ENCODE measurements at places on chromosomes 2 and 18. TPM values are rescaled to one million over a fixed set of nuclear protein-coding genes. Genes with fewer than 3 reads are reported as not detected.

DNA sequence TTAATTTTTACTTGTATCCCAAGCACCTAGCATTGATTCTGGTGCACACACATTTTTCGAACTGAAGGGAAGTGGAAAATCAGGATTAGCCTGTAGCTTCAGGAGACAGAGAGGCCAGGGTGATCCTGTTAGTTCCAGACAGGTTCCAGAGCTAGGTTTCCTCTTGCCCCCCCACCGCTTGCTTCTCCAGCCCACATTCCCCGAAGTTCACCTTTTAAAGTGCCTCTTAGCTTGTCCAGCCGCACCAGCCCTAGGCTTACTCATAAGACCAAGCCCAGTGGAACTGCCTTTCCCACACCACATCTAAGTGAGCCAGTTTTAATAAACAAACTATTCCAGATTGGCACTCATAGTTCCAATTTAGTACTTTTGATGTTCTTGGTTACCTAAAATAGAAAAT is 898.6 kb upstream of the KLHL29 start:
- no peak for DNase-seq

GRCh38 chr18:5095239-5095638 is 101.8 kb downstream of the AKAIN1 start:
- no peak for DNase-seq

DNA sequence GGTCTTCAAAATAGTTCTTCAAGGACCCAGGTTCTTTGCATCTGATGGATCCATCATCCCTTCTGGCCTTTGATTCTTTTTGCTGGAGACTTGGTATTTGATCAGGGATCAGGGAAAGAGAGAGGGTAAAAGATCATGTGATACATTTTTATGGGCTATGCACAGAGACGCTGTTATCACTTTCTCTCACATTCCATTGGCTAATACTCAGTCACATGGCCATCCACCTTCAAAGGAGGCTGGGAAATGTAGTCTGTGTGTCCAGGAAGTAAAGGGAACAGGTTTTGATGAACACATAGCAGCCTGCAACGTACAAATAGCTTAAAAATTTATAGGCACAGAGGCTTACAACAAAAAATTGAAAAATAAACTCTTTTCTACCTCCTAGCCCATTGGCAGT is 629.6 kb upstream of the FANCL start:
- no peak for DNase-seq

- no peak for DNase-seq
These were observed 8.0 kb upstream of the COX7A2L start for GRCh38 chr2:42368817-42369531.

DNA sequence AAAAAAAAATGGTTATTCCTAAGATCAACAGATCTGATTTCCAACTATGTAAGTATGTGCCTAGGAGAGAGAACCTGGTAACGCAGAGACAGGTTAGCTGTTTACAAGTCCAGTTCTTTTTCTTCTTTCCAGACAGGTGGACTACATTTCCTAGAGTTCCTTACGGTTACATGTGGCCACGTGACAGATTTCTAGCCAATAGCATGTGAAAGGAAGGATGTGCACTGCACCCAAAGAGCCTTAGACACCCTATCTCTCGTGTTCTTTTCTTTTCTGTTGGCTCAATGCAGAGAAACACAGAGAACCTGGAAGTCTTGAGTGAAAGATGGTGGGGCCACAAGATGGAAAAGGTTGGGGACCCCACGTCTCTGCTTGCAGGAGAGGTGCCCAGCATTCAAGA is 375.9 kb downstream of the TNS1 start:
- DNase-seq = no peak

DNA sequence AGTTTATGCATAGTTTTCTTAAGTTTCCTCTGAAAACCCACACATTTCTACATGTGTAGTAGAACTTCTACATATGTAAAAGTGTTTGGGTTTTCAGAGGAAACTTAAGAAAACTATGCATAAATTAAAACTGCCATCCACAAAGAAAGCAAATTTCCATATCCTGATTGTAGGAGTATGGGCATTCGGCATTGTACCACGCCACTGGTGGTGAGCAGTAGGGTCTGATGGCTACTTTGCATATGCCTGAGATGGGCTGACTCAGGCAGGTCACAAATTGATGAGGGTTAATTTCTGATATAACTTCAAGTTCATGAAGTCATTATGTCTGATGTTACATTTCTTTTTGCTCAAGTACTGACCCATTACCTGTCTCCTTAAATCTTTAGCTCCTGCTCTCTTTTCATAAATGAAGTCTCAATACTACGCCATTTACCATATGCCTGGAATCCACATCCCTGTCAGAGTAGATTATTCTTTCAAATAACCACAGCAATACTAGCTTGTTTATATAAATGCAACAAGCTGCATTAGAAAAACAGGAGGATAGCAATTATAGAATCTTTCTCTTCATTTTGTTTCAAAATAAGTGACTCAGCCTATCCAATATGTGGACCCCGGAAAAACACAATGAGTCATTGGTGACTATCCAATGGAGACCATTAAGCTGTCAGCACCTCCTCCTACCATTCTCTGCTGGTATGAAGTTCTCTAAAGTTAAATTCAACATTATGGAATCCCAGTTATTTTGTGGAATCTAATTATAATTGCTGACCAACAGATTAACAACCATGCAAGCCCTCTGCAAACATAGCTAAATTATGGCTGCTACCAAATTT is 355.2 kb upstream of the UBE2E3 start:
- no peak for DNase-seq

- DNase-seq = no peak
These were observed 448.7 kb upstream of the VRK2 start for GRCh38 chr2:57597940-57598339.

Gene EPHA4
- total RNA-seq = 1.1 TPM

DNA sequence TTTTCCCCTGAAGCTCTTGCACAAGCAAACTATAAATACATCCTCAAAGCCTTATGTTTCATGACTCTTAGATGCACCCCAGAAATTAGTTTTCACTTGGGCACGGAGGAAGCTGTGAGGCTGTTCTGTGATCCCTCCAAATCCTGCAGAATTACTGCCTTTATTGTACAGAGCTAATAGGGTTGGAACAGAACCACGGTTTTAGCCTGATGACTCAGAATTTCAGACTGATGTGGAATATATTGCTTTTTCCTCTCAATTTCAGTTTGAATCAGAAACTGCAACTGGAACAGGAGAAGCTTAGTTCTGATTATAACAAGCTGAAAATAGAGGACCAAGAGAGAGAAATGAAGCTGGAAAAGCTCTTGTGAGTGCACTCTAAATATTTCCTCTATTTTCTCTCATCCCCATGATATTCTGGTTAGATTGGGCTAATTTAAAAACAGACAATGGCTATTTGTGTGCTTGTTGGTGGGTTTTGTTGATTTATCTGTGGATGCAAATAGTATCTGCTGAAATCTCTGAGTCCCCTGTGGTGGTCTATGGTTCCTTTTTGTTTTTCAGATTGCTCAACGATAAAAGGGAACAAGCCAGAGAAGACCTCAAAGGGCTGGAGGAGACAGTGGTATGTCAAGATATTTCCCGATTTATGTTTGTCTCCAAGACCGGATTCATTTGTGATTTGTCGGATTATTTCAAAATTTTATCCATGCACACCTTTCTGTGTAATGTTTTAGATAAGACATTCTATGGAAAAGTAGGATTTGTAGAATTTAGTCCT is 38.2 kb upstream of the LYPD6B start:
- DNase-seq = no peak

DNA sequence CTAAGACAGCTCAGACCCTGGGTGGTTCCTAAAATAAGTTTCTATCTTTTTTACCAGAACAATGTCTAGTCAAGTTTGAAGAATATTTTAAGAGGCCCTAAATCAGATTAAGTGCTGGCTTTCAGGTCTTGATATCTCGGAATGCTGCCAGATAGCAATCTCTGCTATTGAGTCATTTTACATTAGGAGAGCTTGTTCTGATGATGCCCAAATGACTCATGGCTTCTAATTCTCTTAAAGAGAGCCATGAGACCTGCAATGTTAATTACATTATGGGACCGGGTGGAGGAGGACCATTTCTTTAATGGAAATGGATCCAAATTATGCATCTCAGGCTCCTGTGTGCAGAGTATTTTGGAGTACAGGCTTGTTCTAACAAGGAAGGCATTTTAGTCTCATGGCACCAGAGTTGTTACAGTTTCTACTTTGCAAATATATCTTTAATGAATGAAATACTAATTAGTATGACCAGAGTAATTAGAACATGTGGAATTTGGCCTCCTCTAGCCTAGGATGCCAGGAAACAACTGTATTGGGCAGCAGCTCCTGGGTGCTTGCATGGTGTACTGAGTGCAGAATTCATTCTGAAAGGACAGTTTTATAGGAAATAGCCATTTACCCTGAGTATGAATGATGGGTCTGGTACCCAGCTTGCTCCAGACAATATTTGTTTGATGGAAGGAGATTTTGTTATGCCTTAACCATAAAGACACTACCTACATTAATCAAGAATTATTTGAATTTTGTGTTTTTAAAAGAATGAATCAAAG is 94.0 kb upstream of the SULT1C3 start:
- no peak for DNase-seq

DNA sequence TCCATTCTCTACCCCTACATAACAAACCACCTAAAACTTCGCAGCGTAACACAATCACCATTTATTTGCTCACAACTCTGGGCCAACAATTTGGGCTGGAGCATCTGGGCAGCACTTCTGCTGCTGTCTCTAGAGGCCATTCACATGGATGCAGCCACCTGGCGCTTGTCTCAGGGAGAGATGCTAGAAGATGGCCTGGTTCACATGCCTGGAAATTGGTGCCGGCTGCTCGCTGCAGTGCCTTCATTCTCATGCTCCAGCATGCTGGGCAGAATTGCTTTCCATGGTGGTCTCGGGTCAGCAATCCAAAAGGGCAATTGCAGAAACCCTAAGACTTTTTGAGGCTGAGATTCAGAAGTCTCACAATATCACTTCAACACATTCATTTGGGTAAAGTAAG is 157.4 kb downstream of the SUCLG1 start:
- DNase-seq = no peak

Gene ARHGEF4
- total RNA-seq = not detected

Gene ANKRD30BL
- not detected for total RNA-seq

Gene UPP2
- 0.51 TPM for total RNA-seq

Gene FAM110C
- total RNA-seq = 18.2 TPM

DNA sequence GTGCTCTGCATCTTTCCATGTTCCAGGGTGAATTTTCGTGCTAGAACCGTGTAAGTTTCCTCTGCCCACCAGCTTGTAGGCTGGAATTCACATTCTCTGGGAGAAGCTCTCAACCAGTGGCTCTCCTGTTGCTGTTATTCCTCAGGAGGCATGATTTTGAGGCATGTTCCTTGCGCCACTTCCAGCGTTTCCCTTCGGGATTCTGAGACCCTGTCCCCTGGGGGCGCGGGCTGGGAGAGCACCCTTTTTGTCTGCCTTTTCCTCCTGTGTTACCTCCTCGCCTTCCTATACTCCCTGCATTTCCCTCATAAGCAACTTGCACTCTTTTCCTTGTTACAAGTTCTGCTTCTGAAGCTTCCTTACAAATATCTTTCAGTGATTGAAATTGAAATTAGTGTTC is 156.4 kb downstream of the PTPRM start:
- DNase-seq = no peak

GRCh38 chr18:49899657-49900330 is 86.5 kb upstream of the ACAA2 start:
- no peak for DNase-seq

DNA sequence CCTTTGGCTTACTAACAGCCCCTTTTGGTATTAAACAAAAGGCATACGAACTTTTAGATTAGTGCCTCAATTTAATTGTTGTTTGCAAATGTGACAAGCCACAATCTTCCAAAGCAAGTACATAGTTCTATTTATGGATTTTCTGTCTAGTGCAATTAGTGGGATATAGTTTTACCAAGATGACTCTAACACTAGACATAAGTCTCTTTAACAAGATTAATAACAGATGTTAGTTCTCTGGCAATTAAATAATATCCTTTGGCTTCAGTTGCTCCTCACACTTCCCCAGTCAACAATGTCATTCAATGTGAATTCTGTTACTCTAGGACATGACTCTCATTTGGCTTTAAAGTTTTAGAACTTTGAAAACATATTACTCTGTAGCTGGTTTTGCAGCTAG is 16.7 kb upstream of the MC4R start:
- no peak for DNase-seq

Gene KCNS3
- total RNA-seq = 2.8 TPM

DNA sequence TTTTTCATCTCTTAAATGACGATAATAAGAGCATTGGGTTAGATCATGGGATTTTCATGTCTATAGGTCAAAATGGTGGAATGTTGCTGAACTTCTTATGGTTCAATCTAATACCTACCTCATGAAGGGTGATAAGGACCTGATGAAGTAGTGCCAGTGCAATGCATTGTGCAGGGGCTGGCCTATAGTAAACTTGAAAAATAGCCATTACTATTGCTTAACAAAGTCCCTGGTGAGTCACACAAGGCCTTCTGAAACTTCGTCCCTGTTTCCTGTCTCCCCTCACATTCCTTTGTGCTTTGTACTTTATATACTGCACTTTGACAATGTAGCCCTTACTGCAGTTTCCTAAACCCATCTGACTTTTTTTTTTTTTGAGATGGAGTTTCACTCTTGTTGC is 515.9 kb downstream of the SLC4A3 start:
- no peak for DNase-seq

DNA sequence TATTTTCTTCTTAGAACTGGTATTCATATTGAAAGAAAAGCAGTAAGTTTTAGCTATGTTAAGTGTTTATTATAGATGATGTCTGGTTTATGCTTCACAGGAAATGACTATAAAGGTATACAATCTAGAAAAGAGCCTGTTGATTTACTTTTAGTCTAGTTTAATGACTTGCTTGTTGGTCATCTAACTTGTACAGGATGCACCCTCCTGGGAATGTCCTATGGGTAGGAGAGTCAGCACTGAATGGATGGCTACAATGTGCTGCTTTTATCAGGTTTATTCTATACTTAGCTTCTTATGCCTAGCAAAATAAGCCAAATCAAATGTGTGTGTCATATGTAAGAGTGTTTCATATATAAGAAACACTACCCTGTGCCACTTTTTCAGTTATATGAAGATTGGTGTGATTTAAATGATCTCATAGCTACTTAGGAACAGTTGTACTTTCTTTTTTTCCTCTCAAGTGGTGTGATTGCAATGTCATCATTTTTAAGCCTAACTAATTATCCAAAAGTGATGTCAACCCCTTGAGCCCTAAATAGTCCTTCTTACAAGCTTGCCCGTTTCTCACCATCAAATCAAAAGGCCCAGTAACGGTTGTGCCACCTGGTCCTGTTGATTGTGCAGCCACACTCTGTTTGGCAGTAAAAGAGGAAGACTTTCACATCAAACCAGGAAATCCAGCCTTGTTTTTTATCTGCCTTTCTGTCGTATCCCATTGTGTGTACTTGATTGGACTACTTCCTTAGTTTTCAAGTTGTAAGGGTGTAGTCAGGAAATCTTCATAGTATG is 176.0 kb downstream of the DIS3L2 start:
- no peak for DNase-seq

GRCh38 chr2:165584126-165584654 is 114.7 kb downstream of the CSRNP3 start:
- no peak for DNase-seq

All from liver (tissue), 10 donors.